ENCODE measurements at places on chromosomes 4 and X. TPM values are rescaled to one million over a fixed set of nuclear protein-coding genes. Genes with fewer than 3 reads are reported as not detected.

DNA sequence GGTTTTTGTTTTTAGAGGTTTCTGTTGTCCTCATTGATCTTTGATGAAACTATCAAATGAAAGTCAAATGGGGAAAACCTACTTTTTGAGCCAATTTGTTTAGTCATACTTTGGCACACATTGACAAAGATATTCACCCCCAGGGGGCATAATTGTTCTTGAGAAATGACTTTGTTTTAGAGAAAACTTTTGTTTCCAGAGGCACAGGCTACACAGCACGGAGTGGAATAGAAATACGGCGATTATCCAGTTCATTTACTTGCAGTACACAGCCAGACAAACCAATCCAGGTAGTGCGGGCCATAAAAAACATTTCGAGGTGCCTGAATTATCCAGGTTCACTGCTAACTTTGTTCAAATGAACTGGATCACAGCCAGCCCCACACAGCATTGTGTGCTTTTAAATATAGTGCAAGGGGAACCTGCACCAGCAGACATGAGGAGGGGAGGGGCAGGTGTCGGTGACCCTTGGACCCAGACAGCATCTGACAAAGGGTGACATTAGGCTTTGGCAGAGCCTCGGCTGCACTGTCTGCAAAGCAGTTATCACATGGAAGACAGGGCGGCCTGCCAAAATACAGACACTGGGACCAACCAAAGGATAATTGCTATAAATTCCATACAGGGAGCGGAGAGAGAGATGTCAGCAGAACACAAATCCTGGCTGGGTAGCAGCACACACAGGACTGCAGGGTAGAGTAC, 179.6 kb upstream of the NOCT start:
- no peaks in the 10 kb centered on the region for H3K4me1 ChIP-seq
- no peak overlapping the region for H3K4me3 ChIP-seq
- H3K27ac ChIP-seq: no peak overlapping the region
- no peaks in the 10 kb centered on the region for H3K36me3 ChIP-seq
- H3K27me3 ChIP-seq: peaks cover 7% of the 10 kb centered on the region

SAT1 gene
- total RNA-seq: 59.9 TPM

APBB2 gene
- total RNA-seq: 1.6 TPM

DNA sequence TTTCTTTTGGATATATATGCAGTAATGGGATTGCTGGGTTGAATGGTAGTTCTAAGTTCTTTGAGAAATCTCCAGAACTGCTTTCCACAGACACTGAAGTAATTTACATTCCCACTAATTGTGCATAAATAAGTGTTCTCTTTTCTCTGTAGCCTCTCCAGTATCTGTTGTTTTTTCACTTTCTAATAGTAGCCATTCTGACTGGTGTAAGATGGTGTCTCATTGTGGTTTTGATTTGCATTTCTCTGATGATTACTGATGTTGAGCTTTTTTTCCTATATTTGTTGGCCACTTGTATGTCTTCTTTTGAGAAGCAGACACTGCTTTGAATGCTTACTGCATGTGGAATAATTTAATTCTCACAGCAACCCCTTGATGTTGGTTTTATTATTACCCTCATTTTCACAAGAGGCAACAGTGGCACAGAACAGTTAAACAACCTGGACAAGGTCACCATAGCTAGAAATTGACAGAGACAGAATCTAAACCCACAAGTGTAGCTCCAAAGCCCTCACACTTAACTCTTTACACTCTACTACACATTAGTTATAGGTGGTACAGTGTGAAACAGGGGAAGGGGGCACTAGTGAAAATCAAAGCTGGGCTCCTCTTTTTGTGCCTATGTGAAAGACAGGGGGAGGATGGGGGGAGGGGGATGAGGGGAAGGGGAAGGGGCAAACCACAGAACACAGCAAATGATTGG, 96.1 kb downstream of the REELD1 start:
- no peaks in the 10 kb centered on the region for H3K27me3 ChIP-seq
- H3K36me3 ChIP-seq: no peaks in the 10 kb centered on the region
- H3K27ac ChIP-seq: no peak overlapping the region
- H3K4me1 ChIP-seq: no peaks in the 10 kb centered on the region

GRCh38 chr4:71006203-71006907, 12.9 kb downstream of the DCK start:
- H3K4me1 ChIP-seq: peaks cover 73% of the 10 kb centered on the region
- H3K27me3 ChIP-seq: no peaks in the 10 kb centered on the region
- DNase-seq: peak; percentile 78
- peaks cover 27% of the 10 kb centered on the region for H3K36me3 ChIP-seq

Measured in activated CD4-positive, alpha-beta T cell treated with anti-CD3 and anti-CD28 coated beads, Interleukin-2, amount 10 ng/mL, durations not matched to agents 24 days and 14 days (primary cell).